ENCODE measurements at places on chromosomes 4 and X.

GRCh38 chr4:54499308-54500074 lies 158.3 kb upstream of the KIT start:
- no peak for DNase-seq

- DNase-seq: no peak
Observed at GRCh38 chrX:10847333-10847732, 226.9 kb upstream of the MID1 start.

DNA sequence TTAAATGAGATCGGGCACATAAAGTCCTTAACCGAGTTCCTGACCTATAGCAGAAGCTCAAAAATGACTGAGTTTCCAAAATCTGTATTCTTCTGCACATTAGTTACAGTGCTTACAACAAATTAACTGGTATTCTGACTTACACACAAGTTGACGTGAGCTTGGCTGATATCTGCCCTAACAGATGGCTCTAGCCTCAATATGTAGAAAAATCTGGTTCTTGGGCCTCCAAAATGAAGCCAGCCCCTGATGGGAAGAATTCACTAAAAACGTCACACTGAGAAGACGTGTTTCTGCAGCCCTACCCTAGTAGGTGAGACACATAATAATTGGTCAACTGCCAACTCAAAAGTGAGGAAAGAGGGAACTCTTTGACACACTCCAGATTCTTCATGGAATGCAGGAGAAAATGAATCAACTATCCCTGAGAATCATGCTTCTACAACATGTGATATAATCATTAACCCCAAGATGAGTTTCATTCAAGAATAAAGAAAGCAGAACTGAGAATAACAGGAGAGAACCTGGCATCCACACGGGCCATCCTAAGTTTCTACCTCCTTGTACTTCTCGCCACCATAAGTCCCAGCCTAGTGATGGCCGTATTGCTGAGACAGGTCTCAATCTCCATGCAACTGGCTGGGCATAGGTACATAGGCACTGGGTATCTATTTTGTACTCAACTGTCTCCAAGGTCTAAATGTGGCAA lies 8.2 kb downstream of the STX18 start:
- DNase-seq: no peak

GRCh38 chr4:36326476-36327029 lies 45.1 kb downstream of the DTHD1 start:
- peak; percentile 85 for DNase-seq

GRCh38 chr4:18127030-18127429 lies 105.5 kb upstream of the LCORL start:
- DNase-seq: no peak
